ENCODE measurements at places on chromosomes 4 and X.

GRCh38 chrX:44873415-44874276 lies 658 bp downstream of the KDM6A start:
- DNase-seq, result peak; percentile 47

- no peak for DNase-seq
These were observed 6.2 kb upstream of the MGARP start for GRCh38 chr4:139286186-139286698.

DNA sequence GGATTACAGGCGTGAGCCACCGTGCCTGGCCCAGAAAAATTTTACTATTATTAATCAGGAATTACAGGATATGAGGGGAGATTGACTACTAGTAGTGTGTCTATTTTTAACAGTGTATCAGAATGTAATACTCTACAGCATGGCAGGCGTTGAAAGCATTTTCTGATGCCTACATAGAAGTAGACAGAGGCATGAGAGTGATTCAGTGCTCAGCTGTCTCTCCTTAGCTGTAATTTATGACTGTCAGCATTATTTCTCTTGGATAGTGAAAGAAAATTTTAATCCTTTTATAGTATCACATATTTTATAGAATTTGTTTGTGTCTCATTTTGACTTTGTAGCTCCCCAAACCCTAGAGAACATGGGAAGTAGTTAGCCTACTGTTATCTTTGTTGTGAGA lies 20.7 kb downstream of the ARHGAP24 start:
- no peak for DNase-seq

DNA sequence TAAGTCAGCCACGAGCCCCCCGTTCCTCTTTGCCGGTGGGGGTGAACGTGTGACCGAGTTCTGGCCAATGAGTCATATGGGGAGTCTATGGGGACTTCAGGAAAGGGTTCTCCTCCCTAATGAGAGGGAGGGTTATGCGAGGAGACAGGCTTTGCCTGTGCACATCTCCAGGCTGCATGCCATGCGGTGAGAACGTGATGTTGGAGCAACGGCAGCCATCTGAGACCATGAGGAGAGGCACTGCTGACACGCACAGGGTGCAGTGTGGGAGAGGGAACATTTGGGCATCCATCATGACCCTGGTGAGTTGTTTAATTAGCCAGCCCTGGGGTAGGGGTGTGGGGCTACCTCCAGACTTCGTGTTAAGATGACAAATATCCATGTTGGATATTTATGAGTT lies 55.8 kb downstream of the ABLIM2 start:
- DNase-seq, result no peak

DNA sequence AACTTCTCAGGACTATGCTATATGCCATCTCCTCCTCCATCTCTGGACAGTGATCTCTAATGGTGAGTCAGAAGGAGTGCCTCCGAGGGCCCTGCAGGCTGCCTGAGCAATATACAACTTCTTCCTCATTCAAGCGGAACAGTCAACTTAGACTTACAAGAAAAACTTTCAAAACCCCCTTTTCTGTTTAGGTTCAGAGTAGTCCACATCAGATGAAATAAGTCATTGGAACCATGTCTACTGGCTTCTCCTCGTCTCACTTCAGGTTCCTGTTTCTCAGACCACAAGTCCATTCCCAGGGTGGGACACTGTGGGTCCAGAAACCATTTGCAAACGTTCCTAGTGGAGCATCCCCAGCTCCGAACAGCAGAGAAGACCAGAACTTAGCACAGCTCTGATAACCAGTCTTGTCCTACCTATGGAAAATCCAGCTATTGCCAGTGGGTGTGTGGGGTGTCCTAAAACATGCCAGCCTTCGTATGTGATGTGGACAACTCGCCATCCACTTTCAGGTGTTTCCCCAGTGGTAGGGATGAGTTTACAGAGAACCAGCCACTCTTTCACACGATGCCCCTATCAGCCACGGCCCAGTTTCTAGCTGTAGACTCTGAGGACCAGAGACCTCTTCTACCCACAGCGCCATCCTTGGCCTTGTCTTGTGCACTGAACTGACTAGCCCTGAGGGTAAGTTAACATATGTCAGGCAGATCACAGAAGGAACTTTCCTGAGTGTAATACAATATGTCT lies 32.7 kb upstream of the NKRF start:
- DNase-seq, result no peak

- DNase-seq, result no peak
These were observed 1442.8 kb upstream of the PCDH7 start for GRCh38 chr4:29277381-29277780.

DNA sequence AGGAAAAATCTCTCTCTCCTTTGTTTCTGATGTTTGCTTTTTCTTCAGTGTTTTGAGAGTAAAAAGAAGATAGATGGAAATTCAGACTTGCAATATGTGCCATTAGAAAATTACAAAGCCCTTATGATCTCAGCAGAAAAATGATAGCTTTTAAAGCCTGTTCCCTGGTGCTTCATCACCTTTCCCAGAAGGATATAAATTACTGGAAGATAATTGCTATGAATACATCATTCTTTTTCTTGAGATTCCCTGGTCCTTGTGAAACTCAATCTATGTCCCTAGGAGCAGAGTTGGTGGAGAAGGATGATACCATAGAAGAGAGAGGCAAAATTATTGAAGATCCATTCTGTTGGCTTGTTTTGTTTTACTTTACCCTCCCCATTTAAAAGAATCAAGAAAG lies 86.5 kb downstream of the GLRA3 start:
- no peak for DNase-seq

DNA sequence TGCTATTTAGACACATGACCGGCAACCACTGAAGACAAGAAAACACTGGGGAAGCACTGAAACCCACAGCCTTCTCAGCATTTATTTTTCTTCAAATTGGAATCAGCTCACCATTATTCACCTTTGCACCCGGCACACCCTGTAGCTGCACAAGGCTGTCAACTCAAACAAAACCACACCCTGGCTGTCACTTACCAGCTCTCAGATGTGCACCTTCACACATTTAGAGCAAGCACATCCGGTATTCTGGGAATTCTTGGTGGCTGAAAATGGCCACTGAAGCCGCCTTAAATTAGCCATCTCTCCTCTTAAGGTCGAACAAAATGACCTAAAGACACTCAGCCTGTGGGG lies 5.9 kb downstream of the ZFYVE28 start:
- DNase-seq, result peak; percentile 43

DNA sequence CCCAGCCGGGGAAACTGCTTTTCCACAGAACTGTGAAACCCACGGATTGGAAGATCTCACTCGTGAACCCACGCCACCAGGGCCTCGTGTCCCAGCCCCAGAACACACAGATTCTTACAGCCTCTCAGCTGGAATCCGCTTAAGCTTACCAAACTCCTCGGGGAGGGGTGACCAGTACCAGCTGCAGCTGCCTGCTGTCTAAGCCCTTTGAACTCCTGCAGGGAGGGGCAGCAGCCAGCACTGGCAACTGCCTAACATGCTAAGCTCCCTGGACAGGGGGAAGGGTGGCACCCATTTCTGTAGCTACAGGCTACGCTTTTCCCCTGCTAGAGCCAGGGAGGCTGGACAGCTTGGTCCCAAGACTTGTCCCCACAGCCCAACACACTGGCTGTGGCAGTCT lies 38.4 kb downstream of the TBL1X start:
- DNase-seq, result no peak

DNA sequence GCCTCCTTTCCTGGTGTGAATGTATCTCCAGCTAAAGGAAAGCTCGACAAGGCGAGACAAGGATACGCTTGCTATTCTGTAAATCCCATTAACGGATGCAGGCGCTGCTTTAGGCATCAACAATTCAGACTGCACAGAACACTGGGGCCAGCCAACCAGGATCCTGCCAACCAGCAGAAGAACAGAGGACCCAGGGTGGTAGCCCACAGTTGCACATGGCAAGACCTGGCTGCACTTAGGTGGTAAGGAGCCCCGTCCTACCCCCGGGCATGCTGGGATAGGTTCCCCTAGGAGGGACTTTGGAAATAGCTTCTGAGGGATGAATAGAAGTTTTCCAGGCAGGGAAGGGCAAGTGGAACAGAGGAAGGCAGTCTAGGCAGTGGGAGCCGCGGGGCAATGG lies 20.7 kb downstream of the PSAPL1 start:
- DNase-seq, result no peak

DNA sequence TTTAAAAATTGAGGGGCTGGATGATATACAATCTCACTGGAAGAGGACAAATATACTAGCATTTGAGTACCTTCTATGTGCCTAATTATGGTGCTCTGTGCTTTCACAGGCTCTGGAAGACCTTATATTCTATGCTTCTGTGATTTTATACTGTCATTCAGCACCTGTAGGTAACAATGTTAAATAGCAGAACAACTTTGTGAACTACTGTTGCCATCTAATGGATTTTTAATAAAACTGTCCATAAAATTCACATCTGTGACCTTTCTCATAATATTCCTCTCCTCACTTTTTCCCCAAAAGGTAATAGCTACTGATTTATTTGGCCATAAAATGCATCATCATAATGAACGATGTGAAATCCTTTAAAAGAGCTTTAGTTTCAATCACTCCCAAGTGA lies 21.9 kb downstream of the POU3F4 start:
- no peak for DNase-seq

DNA sequence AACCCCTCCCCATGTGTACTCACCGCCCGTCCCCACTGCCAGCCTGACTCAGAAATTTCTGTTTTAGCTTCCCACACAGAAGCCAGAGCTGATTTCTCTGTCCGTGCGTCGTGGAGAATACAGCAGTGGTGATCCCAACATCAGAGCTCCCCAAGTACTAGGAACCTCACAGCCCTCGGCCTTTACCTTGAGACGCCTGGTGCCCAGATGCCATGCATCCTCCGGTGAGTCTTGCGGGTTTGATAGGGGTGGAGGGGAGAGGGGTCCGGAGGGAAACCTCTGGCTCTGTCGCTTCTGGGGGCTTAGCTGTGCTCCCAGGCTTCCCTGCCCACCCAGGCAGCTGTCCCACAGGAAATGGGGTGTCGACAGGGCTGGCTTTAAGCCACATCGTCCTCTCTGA lies 2.1 kb downstream of the LOC101059915 start:
- no peak for DNase-seq

DNA sequence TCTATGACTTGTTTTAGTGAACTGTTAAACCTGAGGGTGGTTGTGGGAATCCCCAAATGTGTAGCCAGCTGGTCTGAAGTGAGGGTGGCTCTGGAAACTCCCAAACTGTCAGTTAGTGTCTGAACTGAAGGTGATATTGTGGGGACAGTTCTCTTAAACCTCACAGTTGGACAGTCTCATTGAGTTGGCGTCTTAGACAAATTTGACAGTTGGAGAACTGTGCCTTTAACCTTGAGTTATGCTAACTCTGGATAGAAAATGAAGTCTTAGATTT lies 20.7 kb upstream of the CTSO start:
- DNase-seq, result no peak

- no peak for DNase-seq
These were observed 431.6 kb downstream of the GABRG1 start for GRCh38 chr4:45692131-45692735.

DNA sequence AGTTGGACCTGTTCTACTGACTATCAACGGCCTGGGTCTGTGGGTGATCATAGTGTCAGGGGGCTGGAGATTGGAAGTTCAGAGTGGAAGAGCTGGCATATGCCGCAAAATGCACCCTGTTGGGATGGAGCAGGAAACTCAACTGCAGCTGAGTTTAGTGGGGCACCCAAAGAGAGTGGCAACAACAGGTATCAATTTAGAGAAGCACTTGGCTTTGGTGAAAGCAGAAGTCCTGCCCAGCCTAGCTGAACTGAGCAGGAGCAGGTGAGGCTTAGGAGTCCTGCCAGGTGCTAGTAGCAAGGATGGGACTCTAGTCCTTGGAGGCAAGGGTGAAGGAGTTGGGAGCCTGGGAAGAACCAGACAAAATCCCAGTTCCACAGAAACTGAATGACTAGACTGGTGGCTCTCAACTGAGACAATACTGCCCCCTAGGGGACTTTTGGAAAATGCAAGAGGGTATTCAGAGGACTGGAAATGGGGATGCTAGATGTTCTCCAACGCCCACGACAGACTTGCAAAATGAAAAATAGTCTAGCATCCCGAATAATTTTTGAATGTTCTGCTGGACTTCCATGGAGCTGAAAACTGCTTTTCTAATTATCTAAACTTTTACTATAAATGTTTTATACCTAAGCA lies 49.4 kb downstream of the RTL9 start:
- peak; percentile 30 for DNase-seq

GRCh38 chrX:132638313-132638712 lies 149.5 kb upstream of the MBNL3 start:
- no peak for DNase-seq

DNA sequence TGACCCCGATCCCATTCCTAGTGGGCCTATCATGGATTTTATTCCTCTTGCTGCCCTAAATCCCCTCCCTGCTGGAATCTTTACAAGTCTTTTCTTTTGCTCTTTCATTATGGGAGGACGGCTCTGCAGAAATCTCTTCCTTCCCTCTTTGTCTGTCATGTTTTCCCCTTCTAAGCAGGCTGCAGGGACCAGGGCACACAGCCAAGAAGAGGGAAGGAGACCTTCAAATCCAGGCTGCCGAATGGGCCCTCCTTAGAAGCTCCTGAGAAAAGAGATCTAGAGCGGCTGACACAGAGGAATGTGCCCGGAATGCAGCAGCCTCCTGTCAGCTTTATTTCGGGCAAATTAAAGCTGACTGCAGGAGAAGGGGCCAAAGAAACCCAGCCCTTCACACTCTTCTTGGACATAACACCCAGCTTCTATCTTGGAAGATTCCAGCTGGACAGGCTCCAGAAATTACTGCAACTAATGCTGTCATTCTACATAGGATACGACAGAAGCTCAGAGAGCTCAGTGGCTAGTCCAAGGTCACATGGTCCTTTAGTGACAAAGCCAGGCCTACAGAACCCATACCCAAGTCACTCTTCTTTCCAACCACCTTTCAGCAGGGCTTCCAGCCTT lies 187.8 kb upstream of the NHS start:
- no peak for DNase-seq

DNA sequence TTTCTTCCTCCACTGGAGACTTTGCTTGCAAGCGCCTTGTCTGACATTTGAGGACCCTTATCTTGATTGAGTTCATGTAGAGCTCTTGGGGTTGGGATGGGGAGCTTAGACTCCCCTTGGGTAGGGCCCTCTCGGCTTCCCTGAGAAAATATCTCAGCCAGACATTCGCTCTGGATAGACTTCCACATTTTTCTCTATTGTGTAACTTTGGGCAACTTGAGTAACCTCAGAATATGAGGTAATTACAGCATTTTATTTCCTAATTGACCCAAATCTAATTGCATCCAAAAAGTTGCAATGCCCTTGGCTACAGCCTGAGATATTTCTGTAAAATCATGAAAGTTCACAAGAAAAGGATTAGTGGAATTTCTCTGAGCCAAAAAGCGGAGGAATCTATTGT lies 102.8 kb upstream of the MXRA5 start:
- DNase-seq, result no peak

GRCh38 chrX:129979207-129979920 lies 3.1 kb upstream of the BCORL1 start:
- no peak for DNase-seq

GRCh38 chrX:124993735-124994134 lies 325.9 kb upstream of the TEX13C start:
- no peak for DNase-seq

DNA sequence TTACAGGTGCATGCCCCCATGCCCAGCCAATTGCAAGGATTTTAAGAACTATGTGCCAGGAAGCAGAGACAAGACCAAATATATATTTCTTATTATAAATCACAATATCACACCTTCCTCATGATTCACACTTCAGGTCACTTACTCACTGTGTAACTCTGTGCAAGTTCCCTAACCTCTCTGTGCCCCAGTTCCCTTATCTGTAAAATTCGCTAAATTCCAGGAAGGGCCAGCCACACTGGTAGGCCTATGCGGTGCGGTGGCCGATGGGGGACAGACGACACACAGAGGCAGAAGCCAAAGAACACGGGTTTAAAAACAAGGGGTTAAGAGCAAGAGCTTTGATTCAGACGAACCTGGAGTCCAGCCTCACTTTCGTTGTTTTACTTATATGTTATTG lies 2.8 kb downstream of the TRIM2 start:
- DNase-seq, result no peak

GRCh38 chr4:90824266-90825150 lies 697.3 kb downstream of the CCSER1 start:
- no peak for DNase-seq

All from T follicular helper cell (primary cell).